ENCODE measurements at places on chromosomes 11 and 22.

- DNase-seq = no peak
Measured at GRCh38 chr11:4455419-4455818, 6.3 kb downstream of the OR52K2 start.

- no peak for DNase-seq
Measured at GRCh38 chr11:131629925-131630540, 259.6 kb downstream of the NTM start.

DNA sequence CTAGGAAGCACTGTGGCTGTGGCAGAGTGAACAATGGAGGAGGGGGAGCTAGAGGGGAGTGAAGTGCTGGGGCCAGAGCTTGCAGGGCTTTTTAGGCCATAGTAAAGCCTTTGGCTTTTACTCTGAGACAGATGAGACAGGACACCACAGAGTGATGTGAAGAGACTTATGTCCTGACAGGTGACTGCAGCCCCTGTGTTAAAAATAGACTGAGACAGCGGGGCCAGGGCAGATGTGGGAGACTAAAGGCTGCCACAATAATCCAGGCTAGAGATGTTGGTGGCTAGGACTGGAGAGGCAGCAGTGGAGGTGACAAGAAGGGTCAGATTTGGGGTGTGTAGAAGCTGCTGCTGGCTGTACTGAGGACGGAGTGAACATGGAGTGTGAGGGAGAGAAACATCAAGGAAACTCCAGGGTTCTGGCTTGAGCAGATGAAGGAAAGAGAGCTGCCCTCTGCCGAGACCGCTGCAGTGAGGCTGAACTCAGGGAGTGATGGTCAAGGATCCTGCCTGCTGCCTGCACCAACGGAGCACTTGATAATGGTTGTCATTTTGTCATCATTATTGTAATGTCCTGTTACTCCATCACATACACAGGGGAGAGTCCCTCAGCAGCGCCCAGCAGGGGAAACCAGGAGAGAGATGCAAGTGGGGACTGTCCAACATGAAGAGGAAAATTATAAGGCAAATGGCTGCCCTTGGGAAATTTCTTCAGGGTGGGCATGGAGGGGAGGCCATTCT lies 27.4 kb downstream of the SLC43A1 start:
- DNase-seq = no peak

DNA sequence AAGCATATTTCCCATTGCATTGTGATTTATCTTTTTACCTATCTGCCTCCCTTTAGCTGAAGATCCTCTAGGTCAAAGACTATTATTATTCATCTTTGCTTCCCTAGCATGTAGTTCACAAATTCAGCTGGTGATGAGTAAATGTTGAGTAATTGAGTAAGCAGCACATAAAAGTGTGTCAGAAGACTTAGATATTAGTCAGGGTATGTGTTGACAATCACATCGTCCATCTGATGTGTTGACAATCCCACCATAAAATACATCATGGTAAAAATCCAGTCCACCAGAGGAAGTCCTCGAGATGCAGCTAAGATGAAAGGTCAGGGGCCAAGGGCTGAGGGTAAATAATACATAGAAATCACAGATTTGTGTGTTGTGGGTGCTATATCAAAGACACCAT lies 22.9 kb upstream of the ABTB2 start:
- DNase-seq = no peak

- DNase-seq = no peak
Measured at GRCh38 chr11:62383822-62384221, 35.0 kb upstream of the SCGB1A1 start.

DNA sequence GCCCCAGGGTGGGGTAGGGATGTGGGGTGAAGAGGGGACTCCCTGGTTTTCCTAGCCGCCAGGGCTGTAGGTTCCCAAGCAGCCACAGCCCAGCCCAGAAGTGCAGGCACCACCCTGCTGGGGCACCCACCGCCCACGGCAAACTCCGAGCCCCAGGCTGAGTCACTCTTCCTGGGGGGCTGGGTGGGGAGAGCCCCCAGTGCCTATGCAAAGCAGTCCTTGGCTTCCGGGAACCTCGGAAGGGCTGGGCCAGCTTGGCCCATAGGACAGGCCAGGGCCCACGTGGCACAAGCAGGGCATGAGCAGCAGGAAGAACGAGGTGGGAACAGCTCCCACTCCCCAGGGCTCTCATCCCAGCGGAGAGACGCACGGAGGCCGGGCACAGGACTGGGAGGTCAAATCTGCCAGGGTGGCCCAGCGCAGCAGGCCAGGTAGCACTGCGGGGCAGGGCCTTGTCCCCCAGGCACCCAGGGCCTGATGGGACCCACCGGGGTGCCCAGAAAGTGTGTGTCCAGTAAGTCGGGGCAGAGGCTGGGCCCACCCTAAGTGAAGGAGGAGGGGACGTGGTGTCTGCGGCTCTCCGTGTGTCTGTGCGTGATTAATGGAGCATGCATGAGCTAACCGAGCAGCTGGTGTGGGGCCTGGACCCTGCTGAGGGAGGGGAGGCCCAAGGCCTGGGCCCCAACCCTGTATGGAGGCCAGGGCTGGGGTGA lies 4.6 kb upstream of the IL17REL start:
- no peak for DNase-seq

- DNase-seq = no peak
Measured at GRCh38 chr22:36725366-36726006, 21.9 kb upstream of the CACNG2 start.

DNA sequence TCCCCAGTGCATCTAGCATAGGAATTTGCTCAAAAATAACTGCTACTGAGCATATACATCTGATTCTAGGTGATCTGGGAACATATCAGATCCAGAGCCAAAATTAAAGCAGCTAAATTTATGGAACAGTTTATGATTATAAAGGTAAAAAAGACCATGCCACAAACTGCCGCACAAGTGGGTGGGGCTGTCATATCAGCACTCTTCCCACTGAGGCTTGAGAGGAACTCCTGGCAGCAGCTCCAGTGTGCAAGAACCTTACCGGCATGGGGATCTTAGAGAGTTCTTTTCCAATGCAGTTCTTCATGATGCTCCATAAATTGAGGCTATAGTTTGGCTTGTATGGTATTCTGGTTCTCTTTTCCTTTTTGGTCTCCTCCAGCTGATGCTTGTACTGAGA lies 15.3 kb downstream of the OSBP start:
- DNase-seq = no peak

GRCh38 chr11:57641011-57641807 lies 8.5 kb downstream of the YPEL4 start:
- DNase-seq = no peak

GRCh38 chr11:129375751-129376657 lies at the start of gene BARX2:
TSS of gene BARX2 (plus strand) at chr11:129375848. CDS start at chr11:129376036, 188 bp downstream.
- no peak for DNase-seq

GRCh38 chr22:41915035-41915785 lies at the start of gene SHISA8:
TSS of gene SHISA8 (minus strand) at chr22:41915074. CDS start at chr22:41914667, 407 bp downstream.
- peak; percentile 36 for DNase-seq

- no peak for DNase-seq
Measured at GRCh38 chr22:37893583-37893983, 12.5 kb upstream of the MICALL1 start.

DNA sequence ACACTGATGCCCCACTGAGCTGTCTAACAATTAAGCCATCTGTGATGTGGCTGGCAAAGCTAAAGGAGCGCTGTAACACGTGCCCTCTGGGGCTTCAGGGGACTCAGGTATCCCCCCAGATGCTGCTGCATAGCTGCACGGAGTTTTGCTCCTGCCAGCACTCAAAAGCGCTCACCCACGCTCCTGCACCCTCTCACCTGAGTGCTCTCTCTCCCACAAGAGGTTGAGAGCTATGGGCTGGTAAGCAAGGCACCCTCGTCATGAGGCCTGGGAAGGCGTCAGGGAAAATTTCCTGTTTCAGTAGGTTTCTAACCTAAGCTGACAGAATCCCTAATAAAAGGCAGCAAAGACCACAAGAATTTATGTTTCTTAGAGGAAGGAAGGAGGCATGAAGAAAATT lies 850.3 kb downstream of the OPCML start:
- no peak for DNase-seq

GRCh38 chr11:8108421-8108820 lies 27.4 kb downstream of the TUB start:
- no peak for DNase-seq

- DNase-seq = no peak
Measured at GRCh38 chr22:26822313-26822712, 164.9 kb downstream of the MIAT start.

- DNase-seq = no peak
Measured at GRCh38 chr11:45852712-45853101, 5.4 kb downstream of the CRY2 start.

DNA sequence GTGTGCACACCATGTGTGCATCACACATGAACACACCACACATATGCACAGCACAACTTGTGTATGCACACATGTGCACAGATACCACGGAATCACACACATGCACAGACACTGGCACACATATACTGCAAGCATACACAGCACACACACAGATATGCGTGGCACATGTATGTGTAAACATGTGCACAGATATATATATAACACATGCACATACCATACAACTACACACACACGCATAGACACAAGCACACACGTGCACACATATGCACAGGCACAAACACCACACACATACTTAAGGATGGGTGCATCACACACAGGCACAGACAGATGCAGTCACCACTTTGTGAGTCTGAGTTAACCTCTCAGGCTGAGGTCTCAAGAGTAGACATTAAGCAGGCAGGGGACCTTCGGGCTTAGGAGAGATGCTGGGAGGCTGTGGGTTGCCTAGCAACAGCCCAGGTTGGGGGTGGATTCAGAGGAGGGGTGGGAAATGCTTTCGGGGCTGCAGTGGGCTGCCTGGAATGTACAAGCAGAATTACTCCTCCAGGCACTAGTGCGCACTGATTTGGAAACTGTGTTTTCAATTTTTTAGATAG lies 82.9 kb downstream of the MYO18B start:
- no peak for DNase-seq

GRCh38 chr11:35030716-35031213 lies 108.2 kb upstream of the CD44 start:
- no peak for DNase-seq

DNA sequence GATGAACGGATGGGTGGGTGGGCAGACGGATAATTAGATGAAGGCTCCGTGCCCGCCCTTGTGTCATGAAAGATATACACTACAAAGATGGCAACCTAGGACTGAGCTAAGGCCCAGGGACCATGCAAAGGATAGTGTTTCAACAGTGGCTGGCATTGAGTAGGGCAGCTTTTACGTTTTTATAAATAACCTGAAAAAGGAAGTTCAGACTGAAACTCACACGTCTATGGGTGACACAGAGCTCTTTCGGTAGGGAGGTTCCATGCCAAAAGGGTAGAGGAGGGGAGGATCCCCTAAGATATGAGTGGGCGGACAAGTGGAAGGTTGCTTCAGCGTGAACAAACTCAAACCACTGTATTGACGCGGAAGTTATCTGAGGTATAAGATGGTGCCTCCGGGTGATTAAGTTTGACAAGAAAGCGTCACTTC lies 90.5 kb downstream of the UBASH3B start:
- DNase-seq = no peak

DNA sequence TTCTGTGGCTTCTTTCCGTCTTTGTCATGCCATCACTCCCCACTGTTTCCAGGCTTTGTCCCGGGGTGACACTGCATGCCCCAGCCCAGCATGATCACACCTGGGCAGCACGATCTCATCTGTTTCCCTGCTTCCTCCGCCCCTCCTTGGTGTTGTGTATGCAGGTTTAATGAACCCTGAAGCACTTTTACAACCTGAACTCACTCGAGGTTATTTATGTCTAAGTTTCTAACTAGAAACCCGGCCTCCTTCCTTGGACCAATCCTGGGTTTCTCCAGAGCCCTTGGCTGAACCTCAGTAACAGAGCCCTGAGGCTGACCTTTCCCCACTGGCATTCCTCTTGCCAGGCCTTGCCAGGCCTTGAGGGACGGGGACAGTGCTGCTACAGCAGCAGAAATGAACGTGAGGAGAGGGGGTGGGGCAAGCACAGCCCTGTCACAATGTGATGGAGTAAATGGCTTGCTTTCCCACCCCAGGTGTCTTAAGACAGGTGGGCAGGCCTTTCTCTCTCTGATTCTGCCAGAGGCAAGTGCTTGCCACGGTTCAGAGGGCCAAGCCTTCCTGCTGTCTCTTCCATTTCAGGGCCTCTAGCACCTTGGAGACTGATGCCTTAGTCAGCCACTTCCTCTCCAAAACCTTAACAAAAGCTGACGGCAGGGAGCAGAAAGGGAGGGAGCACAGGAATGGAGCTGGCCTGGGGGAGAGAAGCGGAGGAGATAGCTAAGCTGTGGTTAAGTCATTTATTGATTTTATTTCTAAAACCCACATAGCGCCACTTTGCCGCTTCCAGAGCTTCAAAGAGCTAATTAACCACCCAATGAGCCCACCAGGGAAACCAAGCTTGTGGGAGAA lies 3.1 kb upstream of the PYGM start:
- DNase-seq = no peak

DNA sequence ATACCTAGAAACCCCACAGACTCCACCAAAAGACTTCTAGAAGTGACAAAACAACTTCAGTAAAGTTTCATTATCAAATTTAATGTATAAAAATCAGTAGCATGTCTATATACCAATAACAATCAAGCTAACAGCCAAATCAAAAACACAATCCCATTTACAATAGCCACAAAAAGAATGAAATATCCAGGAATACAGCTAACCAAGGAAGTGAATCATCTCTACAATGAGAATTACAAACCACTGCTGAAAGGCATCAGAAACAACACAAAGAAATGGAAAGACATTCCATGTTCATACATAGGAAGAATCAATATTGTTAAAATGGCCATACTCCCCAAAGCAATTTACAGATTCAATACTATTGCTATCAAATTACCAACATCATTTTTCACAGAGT lies 46.0 kb downstream of the PRCP start:
- DNase-seq = no peak

DNA sequence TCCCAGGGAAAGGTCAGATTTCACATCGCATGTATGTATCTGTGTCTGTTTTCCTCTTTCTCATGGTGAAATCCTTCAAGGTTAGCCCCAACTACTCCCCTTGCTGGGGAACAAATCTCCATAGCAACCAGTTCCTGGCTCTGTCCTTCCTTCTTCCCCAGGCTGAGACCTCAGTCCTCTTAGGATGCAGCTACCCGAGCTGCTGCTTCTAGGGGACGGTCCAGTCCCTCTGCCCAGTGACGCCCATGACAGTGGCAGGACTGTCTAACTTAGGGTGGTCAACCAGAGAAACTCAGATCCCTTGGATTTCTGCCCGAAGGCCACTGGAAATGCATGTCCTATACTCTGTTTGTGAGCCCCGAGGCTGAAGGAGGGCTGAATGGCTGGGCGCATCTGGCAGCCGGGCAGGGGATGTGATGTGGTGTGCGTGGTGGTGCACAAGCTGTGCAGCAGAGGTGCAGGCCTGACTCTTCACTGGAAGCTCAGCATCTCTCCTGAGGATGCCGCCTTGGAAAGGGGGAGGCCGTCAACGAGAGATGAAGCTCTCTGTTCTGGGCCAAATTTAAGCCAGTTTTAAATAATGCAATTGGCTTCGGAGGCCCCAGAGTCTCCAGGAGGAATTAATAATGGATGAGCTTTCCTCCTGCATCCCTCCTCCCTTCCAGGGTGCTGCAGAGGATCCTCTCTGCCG lies 118.7 kb upstream of the B3GAT1 start:
- DNase-seq = no peak

DNA sequence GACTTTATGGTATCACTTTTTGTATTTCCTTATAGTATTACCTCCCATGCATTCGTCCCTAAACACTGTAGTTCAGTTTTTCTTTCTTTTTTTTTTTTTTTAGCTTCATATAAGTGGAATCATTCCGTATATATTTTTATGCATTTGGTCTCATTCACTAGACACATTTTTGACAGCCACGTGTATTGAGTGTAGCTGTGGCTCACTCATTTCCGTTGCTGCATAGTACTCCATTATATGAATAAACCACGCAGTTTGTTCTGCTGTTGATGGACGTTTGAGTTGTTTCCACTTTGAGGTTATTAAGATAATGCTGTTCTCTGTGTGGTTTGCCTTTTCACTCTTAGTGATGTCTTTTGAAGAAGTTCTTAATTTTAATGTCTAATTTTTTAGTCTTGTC lies 8.4 kb downstream of the APLP2 start:
- no peak for DNase-seq

Data from stimulated activated CD8-positive, alpha-beta memory T cell treated with anti-CD3 and anti-CD28 coated beads, Interleukin-7, amount 100 ng/mL, for 1 hour (primary cell).